Bronchial epithelial cell (primary cell): ENCODE measurements at places on chromosomes 6 and 20. TPM values are rescaled to one million over a fixed set of nuclear protein-coding genes. Genes with fewer than 3 reads are reported as not detected.

IYD gene
- total RNA-seq: not detected in 2 replicates

GRCh38 chr6:44162876-44163625, 4.4 kb downstream of the CAPN11 start:
- no peak for DNase-seq

DNA sequence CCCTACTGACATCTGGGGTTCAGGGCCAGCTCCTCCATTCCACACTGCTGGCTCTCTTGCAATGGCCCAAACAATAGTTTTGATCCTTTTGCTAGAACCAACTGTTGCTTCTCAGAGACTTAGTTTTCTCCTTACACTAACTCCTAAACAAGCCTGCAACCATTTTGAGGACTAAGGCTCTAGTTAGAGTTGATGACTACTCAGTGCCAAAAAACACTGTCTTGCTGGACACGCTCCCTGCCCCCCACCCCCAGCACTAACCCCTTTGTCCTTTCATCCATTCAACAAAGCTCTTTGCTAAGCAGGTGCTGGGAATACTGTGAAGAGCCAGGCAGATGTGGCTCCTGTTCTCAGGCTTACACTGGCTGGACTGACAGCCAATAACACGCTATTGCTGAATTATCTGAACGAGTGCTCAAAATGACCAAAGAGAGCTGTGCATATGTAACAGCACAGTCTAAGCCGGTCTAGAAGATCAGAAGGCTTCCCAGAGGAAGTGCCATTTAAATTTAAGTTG, 17.6 kb downstream of the GCLC start:
- DNase-seq: no peak

DNA sequence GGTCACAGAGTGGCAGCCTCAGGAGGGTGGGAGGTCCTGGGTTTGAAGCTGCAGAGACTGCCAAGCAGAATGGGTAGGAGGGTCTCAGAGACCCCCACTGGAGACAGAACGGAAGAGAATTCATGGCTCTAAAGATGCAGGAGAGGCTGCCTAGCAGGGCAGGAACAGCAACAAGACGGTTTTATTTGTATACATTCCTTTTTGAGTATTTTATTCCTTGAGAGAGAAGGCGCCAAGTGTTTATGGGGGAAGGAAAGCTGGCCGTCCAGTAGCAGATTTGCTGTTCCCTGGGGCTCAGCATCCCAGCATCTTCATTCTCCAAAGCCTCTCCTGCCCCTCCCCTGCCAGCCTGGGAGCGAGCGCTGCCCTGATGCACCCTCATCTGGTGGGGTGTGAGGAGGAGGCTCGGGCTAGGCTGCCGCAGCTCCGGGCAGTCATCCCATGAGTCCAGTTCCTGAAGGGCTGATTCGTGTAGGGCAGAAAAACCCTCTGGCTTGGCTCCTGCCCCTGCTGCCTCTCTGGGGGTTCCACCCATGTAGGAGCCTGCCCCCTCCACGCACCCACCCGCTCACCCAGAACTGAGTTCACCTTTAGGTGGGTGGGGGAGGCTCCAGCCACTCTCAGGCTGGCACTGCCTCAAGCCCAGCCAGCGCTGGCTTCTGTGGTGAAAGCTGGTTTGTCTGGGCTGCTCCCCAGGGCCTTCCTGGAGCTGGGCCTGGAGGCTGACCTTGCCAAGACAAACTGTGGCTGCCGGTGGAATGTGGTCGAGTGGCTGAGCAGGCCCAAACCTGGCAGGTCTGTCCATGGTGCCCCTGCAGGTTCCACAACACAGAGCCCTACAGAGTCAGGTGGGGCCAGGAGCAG, 32.4 kb downstream of the CPXM1 start:
- peak; percentile 75 for DNase-seq
